ENCODE measurements at places on chromosomes 1 and 21.

GRCh38 chr1:155004352-155005075, 1.9 kb downstream of the ZBTB7B start:
- DNase-seq: peak; percentile 86

DNA sequence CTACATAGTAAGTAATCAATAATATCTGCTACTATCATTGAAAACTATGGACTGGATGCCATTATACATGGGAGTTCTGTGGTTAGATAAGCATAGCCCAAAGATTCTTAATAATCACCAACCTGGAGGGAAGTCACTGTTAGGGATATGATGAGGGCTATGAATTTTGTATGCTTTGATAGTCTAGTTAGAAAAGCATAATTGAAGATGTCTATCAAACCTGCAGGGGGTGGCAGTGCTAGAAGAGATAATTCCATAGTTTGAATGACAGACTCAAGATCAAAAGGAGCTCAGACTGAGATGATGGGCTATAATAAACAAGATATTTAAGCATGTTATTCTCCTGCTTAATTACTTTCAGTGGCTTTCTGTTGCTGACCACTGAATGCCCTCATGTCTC, 15.4 kb upstream of the COA6 start:
- DNase-seq: no peak

- DNase-seq: no peak
Observed at GRCh38 chr1:67957066-67957465, 93.4 kb downstream of the DIRAS3 start.

DNA sequence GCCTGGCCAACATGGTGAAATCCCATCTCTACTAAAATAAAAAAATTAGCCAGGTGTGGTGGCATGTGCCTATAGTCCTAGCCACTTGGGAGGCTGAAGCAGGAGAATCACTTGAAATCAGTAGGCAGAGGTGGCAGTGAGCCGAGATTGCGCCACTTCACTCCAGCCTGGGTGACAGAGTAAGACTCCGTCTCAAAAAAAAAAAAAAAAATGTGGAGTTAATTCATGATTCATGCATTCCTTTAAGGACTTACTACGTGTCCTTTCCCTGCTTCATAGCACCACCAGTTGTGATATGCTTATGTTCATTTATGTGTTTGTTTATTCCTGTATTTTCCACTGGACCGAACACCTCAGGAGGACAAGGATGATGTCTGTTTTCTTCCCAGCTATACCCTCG, 12.7 kb upstream of the PRELP start:
- peak; percentile 96 for DNase-seq

DNA sequence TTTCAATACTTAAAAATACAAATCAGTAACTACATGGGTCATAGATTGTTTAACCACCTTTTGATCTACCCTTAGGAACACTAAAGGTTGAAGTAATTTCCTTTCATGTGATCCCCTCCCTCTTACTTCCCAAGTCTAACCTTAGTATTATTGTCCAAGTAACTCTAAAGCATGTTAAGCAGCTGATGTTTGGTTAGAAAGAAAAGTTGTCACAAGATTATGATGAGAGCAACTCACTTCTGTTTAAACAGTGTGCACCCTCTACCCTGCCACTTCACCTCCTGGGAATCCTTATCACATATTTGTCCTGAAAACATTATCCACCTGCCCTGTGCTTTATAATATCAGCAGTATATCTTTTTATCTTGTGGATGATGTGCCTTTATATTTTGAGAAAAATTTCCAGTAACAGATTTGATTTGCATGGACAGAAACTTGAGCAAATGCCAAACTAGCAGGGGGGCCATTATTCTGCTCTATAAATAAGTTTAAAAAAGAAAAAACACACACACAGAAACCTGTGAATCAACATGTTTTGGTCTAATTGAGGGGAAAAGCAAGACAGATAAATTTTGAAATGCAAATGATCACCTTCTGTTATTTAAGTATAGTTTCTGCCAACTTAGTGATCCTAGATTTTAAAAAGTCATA, 194.3 kb downstream of the RPS6KC1 start:
- no peak for DNase-seq

DNA sequence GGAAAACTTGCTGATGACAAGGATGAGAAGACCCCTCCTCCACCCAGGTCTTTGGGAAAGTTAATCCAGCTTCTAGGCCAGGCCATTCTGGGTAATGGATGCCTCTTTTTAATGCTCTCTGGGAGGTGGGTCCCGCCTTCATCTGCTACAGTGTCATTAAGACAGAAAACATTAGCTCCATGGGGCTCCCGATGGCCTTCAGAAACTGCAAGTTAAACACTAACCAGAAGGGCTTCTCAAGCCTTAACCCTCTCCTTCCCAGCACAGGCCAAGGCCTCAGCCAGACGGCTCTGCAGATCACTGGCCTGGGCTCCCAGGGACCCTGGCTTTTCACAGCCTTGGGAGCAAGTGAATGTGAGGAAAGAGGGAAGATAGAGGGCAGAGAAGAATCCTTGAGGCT, 364.9 kb downstream of the MATN1 start:
- DNase-seq: no peak

GRCh38 chr1:159854693-159855192, 7.7 kb downstream of the VSIG8 start:
- peak; percentile 74 for DNase-seq

DNA sequence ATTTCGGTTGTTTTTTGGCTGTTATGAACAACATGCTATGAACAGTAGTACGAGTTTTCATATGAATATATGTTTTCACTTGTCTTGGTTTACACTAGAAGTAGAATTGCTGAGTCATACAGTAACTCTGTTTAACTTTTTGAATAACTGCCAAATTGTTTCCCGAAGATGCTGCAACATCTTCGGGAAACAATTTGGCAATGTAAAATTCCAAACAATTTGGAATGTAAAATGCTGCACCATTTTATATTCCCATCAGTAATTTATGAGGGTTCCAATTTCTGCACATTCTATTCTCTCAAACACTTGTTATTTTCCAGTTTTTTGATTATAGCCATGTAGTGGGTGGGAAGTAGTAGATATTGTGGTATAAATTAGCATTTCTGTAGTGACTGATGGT, 11.6 kb downstream of the PCBP3 start:
- no peak for DNase-seq

DNA sequence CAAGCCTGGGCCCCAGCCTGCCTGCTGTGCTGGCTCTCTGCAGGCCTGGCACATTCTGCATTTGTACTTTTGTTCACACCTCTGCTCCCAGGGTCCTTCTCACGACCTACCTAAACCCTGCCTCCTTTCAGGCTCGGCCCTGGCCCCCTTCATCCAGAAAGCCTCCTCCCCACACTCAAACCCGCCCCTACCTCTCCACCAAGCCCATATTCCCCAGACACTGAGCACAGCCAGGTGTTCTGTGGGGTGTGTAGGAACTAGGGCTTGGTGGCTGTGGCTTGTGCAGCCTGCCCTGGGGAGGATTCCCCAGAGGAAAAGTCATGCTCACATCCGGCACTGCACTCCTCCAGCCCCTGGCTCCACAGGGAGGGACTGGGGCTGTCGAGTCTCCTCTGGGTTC, 8.2 kb upstream of the MIXL1 start:
- DNase-seq: no peak

- DNase-seq: no peak
Observed at GRCh38 chr1:107152395-107152794, 11.6 kb downstream of the NTNG1 start.

GRCh38 chr1:81811757-81812371, 11.1 kb downstream of the ADGRL2 start:
- DNase-seq: no peak

DNA sequence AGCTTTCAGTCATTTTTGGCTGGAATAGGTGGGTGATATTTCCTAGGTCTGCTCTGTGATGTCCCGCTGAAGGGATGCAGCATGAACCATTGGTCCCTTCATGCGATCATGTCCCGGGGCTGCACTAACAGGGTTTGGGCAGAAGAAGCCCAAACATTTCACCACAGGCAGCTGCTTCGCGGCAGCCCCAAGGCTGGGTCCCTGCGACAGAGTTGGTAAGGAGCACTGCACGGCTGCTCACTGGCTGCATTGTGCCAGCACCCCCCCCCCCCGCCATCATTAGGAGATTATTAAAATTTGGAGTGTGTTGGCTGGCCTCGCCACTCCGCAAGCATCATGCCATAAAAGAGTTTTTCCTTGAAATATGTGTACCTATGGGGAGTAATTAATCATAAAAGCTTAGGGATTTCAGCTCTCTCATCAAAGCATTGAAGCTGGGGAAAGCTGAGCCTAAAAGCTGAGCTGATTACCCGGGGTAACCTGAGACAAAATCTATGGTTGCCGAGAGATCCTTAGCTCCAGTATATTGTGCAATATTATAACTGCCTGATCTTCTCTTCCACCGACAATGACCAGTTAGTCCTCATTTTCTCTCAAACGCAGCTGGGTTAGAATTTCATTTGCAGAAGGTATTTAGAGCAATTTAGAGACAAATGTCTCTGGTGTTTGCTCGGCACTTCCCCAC, 62.5 kb downstream of the PEX14 start:
- no peak for DNase-seq

All from lower leg skin (tissue), 4 donors.